ENCODE measurements at places on chromosomes 13 and 19.

DNA sequence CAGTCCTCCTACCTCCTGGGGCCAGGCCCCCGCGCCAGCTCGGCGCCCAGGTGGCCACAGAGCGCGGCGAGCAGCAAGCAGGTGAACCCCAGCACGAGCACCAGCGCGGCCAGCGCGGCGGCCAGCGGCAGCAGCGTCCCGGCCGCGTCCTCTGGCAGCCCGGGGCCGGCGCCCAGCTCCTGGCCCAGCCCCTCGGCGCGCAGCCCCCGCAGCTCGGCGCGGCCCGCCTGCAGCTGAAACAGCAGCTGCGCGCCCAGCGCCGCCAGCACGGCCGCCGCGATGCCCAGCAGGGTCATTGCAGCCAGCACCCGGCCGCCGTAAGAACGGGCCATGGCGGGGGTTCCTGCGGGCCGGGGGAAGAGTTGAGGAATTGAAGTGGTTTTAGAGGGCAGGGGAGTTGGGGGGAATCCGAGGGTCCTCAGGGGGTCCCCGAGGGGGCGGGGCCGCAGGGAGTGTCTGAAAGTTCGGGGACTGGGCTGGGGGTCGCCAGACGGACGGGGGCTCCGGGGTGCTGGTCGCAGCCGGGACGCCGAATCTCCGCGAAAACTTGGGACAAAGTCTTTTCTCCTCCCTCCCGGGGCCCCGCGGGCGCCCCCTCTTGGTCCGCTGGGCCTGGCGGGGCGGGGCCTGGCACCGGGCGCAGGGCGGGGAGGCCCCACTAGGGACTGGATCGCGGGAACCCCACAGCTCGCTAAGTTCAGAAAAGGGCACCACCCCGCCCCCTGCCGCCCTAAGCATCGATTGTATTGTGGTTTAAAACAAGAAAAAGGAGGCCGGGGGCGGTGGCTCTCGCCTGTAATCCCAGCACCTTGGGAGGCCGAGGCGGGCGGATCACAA lies at the start of gene TMEM221:
Gene TMEM221, minus strand, starts transcription at position 538 of the 837 bp plus-strand sequence. Its CDS starts 206 bp downstream, at position 332.
- peak; percentile 33 for DNase-seq

DNA sequence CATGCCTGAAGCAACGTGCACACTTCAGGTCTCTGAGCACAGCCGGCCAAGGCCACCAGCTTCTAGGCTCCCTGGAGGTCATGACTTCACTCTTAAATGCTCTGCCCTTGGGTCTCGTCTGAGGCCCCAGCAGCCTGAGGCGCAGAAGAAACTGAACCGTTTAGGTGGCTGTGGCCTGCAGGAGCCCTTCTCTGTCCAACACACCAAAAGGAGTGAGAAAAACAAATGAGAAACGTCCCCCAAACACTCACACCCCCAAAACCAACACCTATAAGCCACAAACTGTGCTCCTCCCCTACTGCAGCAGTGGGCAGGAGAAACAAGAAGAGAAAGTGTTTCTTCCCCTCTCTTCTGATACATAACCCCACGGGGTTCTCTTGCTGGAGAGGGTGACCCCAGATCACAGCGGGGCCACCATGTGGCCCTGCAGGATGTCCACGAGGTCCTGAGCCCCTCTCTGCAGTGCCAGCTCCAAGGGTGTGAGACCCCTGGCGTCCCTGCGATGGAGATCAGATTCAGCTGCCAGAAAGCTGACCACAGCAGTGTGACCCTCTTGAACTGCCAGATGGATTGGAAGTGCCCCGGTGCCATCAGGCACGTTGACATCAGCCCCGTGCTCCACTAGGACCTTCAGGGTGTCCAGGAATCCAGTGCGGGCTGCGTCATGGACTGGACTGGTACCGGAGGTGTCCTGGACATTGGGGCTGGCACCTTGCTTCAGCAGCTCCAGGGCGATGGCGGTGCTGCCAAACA lies 1.0 kb upstream of the KRI1 start:
- no peak for DNase-seq

DNA sequence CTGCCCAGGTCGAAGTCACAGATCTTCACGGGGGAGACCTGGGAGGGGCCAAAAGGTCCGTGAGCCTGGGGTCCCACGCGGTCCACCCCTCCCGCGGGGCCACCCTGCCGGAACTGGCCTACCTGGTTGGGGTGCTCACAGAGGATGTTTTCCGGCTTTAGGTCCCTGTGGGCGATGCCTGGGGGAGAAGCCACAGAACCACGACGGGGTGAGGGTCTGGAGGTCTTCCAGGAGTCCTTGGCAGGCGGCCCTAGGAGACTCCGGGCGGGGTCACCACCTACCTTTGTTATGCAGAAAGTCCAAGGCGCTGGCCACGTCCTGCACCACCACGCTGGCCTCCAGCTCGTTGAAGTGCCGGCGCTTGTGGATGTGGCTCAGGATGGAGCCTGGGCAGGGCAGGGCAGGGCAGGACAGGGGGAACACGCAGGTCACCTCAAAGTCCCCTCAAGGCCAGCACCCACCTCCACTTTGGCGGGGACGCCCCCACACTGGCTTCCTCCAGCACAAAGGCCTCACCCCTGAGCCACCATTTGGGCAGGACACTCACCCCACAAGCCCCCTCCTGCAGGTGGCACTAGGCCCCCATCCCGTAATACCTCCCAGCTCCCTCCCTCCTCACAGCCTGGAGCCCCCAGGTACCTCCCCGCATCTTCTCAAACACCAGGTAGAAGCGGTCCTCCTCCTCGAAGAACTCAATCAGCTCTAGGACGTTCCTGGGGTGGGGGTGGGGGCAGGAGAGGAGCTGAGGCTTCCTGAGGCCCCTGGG lies 8.4 kb downstream of the MKNK2 start:
- no peak for DNase-seq

GRCh38 chr19:33689868-33690267 lies 68.1 kb downstream of the CHST8 start:
- DNase-seq: no peak

DNA sequence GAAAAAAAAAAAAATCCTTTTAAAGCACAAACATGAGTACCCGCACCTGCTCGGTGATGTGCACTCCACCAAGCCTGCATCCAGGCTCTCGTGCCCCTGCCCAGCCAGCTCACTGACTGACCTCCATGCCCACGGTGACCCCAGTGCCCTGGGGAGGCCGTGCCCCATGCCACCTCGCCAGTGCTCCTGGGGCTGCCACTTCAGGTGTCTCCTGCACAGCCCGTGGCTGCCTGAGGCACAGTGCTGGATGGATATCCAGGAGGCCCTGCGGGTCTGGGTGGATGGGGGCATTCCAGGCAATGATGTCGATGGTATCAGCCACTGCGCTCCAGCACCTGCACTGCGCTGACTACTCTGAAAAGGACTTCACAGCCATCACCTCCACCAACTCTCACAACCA lies 9.0 kb downstream of the PPP6R1 start:
- no peak for DNase-seq

- DNase-seq: no peak
These were observed 9.4 kb downstream of the GARRE1 start for GRCh38 chr19:34263745-34264237.

DNA sequence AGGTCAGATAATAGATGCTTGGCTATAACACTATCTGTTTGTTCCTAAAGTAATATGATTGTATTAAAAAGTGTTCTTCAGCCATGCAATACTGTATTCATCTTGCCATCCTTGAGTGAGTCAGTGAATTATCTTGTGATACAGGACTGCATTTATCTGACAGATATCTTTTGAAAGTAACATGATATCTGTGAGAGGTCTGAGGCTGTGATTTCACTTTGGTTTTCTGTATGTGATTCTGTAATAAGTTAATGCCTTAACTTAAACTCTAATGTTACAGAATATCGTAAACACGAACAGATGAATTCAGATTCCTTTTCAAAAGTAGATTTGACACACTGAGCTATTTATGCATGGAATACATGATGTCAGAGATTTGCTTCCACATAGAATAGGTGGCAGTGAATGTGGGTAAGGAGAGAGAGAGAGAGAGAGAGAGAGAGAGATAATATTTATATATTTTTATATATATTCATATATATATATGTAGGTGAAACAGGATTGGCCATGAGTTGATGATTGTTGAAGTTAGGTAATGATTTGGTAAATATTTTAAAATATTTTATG lies 97.9 kb upstream of the RNF113B start:
- DNase-seq: peak; percentile 35

- DNase-seq: peak; percentile 67
These were observed 457.6 kb upstream of the GPC6 start for GRCh38 chr13:92769046-92769445.

- peak; percentile 87 for DNase-seq
These were observed 83.5 kb upstream of the FNDC3A start for GRCh38 chr13:48892053-48892687.

DNA sequence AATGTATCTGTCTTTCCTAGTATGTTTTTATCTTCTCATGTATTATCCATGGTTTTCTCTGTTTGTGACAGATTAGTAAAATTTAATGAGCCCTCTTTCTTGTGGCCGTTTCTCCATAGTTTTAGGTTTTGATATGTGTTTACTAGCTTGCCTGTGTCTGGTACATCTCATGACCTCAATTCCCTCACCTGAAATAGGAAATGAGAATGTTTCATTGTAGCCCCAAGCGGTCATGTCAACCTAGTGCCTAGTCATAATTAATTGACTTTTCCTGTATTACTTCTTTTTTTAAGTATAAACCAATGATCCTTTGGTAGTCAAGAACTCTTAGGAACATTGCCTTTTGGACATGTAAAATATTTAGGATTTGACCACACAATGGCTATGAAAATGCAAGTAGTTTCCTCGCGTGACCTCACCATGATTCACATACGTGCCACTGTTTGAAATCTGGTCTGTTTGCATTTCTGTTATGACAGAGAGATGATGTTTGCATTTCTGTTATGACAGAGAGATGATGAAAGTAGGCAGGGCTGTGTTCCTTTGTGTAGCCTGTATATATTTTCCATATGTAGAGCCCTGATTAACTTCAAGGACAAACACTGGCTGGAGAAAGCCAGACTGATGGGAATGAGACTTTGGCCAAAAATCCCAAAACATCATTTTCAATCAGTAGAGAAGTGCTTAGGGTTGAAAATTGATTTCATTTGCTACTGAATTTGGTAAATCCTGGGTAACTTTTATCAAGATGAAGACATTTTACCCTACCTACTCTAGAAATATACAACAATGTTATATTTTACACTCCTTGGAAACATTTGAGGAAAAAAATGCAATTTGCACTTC lies 104.8 kb downstream of the TNFRSF19 start:
- DNase-seq: peak; percentile 92

DNA sequence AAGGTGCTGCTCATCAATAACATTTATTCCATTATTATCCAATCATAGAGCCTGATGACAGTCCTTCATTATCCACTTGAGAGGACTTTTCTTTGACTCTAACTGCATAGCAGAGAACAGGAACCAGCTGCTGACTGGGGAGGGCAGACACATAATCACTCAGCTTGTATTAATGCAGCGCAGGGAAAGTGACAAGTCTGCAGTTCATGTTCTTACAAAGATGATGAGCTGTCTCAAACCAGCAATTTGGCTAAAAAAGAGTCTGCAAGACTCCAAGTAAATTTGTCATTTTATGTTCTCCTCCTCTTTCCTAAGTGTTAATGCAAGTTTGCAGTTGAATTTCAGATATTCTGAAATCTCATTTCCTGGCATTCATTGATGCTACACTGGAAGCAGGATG lies 40.0 kb upstream of the CBY2 start:
- DNase-seq: no peak

- DNase-seq: no peak
These were observed 4.2 kb downstream of the ZSCAN5A start for GRCh38 chr19:56310462-56310861.

DNA sequence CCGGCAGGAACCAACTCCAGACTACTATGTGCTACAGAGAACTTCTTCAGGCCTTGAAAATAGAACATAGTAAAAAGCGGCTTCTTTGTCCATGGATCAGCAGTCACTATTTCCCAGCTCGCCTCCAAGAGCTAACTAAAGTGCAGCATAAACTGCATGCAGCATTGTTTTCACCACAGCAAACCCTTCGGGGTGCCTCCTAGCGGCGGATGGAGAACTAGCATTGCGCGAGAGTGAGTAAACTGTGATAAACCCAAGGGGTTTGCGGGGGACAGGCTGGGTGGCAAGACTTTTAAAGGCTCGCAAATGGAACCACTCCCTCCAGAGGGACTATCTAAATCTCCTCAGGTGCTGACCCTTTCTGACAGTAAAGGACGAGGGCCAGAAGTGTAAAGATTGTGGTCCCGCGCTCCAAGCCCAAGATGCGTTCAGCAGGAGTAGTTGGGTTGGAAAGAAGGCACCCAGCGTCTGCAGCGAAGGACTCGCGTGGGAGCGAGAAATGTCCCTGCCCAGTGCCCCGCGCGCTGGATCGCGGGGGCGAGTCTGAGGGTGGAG lies 21.5 kb upstream of the SGCG start:
- peak; percentile 56 for DNase-seq

GRCh38 chr19:16175954-16176353 lies 2.6 kb upstream of the CIB3 start:
- DNase-seq: no peak

DNA sequence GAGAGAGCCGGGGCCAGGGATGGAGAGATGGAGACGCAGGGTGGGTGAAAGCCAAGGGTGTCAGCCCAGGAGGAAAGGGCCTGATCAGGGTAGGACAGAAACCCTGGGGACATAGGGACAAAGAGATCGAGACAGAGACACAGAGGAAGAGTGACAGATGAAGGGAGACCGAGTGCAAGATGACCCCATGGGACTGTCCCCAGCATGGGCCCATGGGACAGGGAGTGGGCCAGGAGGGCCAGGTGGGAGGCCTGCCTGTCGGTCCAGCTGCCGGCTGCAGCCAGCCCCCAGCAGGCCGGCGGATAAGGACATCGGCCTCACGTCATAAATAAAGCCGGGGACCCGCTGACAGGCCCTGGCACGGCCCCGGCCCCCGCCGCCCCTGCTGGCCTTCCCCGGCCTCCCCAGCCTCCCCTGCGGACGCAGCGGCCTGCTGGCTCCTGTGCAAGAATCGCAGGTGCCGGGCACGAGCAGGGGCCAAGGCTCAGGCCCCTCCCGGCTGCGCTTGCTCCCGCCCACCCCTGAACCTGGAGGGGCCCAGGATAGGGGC lies 6.3 kb downstream of the REX1BD start:
- no peak for DNase-seq

- DNase-seq: no peak
These were observed 20.8 kb upstream of the ASPDH start for GRCh38 chr19:50534478-50534877.

DNA sequence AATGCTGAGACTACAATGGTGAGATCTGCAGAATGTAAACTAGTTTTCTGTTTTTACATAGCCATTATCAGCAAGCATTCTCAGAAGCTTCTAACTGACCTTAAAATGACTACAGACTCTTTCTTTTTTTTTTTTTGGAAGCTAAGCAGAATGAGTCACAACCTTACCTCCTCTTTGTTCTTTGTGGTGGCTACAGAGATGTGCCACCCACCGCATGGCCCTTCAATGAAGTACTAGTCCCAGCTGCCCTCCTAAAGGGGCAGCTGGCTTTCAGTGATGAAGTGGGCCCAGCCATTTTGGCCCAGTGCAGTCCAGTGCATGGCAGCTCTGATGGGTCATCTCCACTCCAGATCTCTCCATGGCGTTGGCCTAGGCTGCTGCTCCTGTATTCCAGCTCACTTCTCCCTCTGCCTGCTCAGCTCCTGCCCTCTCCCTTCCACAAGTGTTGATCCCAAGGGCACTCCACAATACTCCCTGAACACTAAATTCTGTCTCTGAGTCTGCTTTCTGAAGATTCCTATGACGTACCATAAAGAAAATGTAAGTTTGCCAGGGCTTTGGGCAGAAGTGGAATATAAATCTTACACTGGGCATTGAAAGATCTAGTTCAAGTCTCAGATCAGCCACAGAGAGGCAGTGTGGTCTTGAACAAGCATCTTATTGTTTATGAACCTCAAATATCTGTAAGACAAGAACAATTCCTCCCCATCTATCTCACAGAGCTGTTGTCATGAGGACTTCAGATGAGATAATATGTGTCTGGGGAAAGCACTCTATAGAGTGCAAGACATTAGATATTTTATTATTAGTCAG lies 85.6 kb downstream of the RXFP2 start:
- DNase-seq: peak; percentile 21

- no peak for DNase-seq
These were observed 98.7 kb downstream of the FAM216B start for GRCh38 chr13:42880056-42880605.
